ENCODE measurements at places on chromosomes 7 and 10. TPM values are rescaled to one million over a fixed set of nuclear protein-coding genes. Genes with fewer than 3 reads are reported as not detected.

SFMBT2 gene
- total RNA-seq, result 20.3 TPM

GRCh38 chr7:32034052-32034451, 36.2 kb downstream of the PDE1C start:
- DNase-seq, result no peak

GRCh38 chr10:128927497-128928161, 539.4 kb upstream of the MGMT start:
- no peak for DNase-seq

DNA sequence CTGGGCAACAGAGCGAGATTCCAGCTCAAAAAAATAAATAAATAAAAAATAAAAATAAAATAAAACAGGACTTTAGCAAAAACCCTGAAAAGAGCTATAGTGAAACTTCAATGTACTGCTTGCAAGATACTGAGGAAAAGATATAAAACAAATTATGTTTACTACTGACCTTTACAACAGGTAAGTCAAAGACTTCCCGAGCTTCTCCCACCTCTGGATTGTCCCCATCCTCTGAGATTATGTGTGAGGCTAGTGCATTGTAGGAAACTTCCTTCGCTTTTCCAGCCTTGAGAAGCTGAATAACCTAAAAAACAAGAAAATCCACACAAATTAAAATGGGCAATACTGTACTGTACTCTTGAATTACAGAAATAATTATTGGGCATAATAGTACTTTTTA, 4.4 kb downstream of the PAXIP1 start:
- DNase-seq, result no peak

EN2 gene
- total RNA-seq, result not detected

PNLIPRP3 gene
- total RNA-seq, result not detected

CFAP46 gene
- 1.7 TPM for total RNA-seq

OR2A25 gene
- not detected for total RNA-seq

Measured in ureter (tissue), 1 donor.